MV-4-11 (cell line): ENCODE measurements at places on chromosomes 16 and 17.

GRCh38 chr17:35752471-35752870 lies 568 bp downstream of the GAS2L2 start:
- no peak for DNase-seq

GRCh38 chr17:57422574-57423164 lies 166.3 kb downstream of the MSI2 start:
- DNase-seq: peak; percentile 98

- no peak for DNase-seq
These were observed 37.1 kb downstream of the NUP93 start for GRCh38 chr16:56767024-56767423.

DNA sequence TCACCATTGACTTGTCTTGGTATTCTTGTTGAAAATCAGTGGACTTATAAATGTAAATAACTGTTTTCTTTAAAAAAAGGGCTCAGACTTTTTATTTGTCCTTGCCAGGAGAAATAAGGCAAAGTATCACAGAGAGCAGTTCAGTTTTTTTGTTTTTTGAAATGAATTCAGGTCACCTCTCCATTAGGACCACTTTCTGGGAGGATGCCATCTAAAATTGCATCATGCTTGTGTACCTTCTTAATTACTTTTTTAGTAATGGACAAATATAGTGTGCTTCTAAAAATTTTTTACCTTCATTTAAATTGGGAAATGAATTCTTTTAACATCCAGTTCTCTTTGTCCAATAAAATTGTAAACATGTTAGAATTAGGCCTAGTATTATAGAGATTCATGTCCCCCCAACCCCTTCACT lies 210.0 kb downstream of the BCAS3 start:
- no peak for DNase-seq

DNA sequence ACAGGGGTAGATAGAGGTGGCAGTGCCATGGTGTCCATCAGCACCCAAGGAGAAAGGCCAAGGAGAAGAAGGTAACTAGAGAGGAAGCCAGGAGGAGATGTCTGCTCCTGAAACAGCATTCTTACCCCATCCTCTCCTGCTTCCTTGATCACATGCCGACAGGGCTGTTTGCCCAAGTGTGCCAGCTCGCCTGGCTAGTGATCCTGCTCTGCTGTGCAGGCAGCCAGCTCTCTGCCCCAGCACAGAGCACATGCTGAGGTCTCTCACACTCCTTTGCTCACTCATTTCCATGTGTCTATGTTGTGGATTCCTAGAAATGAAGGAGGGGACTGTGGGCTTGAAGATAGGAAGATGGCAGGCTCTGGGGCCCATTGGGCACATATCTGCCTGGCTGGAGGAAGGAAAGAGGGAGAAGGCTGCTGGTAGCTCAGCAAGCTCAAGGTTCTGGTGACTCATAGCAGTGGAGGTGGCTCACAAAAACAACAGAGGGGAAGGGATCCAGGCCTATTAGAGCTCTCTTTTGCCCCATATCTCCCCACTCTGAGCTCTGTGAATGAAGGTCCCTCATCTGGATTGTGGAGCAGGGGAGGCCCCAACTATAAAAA lies 54.3 kb downstream of the NEUROD2 start:
- no peak for DNase-seq

GRCh38 chr16:77169650-77170236 lies 21.2 kb upstream of the MON1B start:
- peak; percentile 12 for DNase-seq

DNA sequence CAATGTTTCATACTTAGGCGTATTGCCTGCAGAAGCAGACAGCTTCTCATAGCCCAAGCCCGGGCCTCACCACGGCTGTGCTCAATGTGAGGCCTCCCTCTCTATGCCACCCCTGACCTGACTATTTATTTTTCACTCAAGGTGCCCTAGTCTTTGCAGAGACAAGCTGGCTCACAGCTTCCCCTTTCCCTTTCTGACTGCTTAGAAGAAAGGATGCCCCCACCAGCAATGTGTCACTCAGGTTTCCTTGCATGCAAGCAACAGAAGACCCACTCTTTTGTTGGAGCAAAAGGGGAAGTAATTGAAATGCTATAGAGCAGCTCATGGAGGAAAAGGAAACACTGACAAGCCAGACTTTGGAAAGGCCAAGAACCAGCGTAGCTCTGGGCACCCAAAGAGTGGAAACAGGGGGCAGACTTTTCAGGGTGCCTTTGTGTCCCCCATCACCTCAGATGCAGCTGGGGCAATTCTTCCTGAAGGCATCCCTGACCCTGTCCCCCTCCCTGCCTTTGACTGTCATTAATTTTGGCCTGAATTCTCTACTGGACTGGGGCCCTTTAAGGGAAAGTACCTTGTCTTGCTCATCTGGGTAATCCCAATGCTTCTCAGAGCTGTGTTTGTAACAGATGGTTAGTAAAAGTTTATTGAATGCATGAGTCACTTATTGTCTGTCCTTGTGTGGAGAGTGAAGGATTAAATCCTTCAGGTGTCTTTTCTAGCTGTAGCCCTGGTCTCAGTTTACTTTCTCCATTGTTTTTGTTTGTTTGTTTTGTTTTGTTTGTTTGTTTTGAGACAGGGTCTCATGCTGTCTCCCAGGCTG lies 17.8 kb downstream of the RGS9 start:
- DNase-seq: peak; percentile 94

GRCh38 chr16:23302045-23302956 lies at the start of gene SCNN1B:
Gene SCNN1B, plus strand, starts transcription at chr16:23302302. Its CDS starts 46,298 bp downstream, at chr16:23348600.
- DNase-seq: no peak

GRCh38 chr16:49140618-49141017 lies 141.0 kb downstream of the CBLN1 start:
- DNase-seq: no peak

DNA sequence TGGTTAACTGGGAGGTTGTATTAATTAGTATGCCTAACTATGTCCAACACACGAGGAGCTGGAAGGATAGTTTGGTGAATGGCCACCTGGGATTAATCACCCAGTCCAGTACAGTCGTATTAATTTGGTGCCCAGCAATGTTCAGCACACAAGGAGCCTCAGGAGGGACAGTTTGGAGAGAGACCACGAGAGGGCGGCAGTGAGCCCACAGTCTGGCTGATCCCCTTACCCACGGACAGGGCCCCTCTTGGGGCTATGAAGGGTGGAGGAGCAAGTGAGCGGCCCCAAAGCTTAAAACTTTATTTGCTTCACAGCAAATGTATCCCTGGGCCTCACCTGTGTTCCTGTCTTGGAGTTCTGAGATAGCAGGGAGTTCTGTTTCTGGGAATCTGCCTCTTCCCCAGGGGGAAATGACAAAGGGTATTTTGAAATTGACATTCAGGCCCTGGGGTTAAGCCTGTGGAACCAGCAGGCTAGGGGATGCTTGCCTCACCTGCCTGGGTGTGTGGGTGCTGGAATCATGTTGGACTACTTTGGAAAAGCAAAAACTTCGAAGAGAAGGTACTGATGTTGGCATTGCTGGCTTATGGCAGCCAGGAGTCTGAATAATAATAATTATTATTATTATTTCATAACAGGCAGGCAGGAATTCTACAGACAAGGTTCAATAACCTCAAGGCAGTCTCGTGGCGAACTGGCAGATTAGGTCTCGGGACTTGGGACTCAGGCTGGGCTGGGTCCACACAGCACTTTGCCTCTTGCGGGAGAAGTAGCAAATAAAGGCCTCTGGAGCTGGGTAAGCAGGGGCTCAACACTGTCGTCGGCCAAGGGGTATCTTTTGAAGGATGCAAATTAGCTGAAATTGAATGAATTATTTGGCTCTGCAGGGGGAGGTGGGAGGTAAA lies 227.6 kb upstream of the ASIC2 start:
- DNase-seq: peak; percentile 30

GRCh38 chr16:74842413-74842812 lies 67.8 kb upstream of the FA2H start:
- DNase-seq: no peak

GRCh38 chr16:48885471-48885870 lies 275.5 kb upstream of the N4BP1 start:
- no peak for DNase-seq

DNA sequence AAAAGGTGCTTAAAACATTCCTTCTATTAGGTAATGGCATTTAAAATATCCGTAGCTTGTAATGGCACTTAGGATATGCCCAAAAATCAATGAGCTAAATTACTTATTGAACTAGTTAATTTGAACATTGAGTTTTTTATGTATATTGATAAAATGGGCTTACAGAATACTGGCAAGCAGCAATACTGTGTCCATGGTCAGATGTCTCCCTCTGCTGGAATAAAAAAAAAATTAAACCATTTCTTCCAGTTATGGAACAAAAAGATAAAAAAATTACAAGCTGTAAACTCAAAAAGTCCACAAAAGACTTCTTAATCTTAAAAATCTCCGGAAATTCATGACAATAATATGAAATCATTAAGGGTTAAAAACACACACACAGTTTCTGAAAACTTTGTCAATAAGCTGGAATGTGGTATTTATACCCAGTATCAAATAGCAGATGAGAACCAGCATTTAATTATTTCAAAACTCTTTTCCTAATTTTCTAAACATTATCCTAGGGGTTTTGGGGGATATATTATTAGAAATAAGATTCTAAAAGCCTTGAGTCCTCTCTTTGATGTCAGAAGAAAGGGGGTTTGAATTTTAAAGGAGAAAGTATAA lies 21.5 kb upstream of the PSMD7 start:
- DNase-seq: peak; percentile 21

- no peak for DNase-seq
These were observed 134.2 kb upstream of the CIBAR2 start for GRCh38 chr16:85246473-85246872.

DNA sequence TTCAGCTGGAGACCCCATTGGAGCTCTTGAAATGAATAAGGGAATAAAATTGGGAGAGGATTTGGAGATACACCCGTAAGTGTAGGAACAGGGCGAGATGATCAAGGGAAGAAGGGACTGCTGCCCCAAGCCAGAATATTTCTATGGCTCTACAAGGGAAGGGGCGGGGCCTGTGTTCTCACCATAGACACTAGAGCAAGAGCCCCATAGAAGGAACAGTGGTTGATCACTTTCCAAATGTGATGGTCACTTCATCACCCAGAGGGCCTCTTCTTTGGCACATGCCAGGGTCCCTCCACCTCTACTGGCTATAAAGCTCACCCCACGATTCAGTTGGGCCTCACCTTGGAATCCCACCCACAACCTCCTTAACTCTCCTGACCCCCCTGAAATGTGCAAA lies 25.0 kb downstream of the GPRC5B start:
- no peak for DNase-seq

- DNase-seq: no peak
These were observed 155.1 kb downstream of the RBFOX1 start for GRCh38 chr16:7487574-7488323.

DNA sequence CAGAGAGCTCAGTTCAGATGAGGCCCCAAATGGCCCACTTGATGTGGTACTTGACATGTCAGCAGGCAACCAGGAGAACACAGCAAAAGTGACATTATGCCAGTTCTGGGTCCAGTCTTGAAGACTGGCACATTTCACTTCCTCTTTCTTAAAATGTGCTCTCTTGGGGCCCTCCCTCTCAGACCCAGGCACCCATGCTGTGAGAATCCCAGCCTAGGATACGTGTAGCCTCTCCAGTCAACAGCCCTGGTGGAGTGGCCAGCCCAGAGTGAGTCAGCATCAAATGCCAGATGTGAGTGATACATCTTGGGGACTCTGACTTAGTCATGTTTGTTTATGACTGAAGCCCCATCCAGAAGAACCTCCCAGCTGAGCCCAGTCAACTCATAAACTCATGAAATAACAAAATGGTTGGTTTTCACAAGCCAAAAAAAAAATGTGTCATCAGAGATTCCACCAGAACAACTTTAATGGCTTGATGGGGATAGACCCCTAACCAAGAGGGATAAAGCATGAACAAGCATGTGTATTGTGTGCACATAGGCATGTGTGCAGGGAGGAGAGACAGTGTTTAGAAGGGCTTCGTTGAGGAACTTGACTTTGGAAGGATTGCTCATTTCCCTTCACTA lies 82.5 kb upstream of the TNRC6C start:
- DNase-seq: peak; percentile 99

- no peak for DNase-seq
These were observed 145.6 kb downstream of the ENGASE start for GRCh38 chr17:79220201-79220712.

- DNase-seq: no peak
These were observed 834 bp downstream of the DCXR start for GRCh38 chr17:82036634-82037091.

- no peak for DNase-seq
These were observed 93.8 kb downstream of the SALL1 start for GRCh38 chr16:51057102-51057793.

DNA sequence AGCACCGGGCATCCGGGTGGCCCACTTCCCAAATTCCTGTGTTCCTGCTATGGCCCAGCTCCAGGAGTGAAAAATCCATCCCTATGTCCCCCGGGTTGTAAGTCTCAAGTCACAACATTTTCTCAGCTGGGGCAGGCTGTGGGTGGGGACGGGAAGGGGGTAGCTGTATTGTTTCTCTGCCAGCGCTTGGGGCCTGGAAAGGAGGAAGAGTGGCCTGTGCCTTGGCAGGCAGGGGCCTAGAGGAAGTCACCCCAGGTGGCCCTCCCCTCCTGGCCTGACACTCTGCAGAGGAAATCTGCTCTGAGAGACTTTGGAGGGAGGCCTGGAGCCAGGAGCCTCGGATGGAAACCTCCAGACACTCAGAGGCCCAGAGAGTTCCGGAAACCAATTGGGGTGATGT lies 10.6 kb upstream of the SCN4A start:
- DNase-seq: no peak

GRCh38 chr17:29114141-29114540 lies 66.1 kb downstream of the MYO18A start:
- DNase-seq: no peak

DNA sequence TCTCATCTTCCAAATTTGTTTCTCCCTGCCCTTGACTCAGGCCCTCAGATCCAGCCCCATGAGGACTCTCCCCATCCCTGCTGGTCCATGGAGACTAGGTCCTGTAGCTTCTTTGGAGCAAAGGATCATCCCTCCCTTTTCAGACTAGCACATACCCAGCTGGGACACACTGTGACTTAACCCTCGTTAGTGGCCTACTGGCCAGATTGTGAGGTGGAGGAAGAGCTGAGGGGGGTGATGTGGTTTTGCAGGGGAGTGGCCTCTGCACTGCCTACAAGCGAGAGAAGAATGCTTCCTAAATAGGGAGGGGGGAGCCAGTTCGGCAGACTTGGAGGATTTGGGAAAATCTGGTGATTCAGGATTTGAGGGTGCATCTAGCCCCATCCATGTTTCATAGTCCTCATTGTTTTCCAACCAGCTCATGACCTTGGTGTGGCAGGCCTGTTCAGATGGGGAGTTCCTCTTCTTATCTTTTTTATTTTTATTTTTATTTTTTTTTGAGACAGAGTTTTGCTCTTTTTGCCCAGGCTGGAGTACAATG lies 47.8 kb upstream of the SLC47A1 start:
- DNase-seq: no peak

- no peak for DNase-seq
These were observed 860.4 kb upstream of the SOX9 start for GRCh38 chr17:71260366-71260940.

DNA sequence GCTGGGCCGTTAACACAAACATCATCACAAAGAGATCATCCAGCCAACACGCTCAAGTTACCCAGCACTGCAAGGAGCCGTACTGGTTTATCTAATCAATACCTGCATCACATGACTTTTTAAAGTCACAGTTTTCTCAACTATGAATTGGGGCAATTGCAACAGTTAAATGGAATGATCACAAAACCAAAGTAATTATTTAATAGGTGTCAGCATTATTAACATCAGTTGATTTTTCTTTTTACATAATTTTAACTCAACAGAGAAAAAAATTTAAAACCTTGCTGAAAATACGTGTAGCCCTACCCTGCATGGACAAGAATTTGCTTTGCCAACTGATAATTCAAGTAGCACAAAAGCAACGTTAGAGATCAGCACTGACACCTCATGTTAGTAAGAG lies 95.7 kb upstream of the SOX9 start:
- no peak for DNase-seq
